ENCODE measurements at places on chromosomes 2 and 18.

DNA sequence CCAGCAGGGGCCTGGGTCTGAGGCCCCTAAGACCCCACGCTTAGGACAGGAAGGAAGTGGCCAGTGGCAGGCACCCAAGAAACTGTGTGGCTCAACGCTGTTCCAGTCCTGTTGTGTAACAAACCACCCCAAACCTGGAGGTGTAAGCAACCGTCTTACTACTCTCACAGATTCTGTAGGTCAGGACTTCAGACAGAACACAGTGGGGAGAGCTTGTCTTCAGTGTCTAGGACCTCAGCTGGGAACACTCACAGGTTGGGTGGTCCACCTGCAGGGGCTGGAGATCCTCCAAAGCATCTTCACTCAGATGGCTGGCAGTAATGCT lies 123.0 kb downstream of the KLHL29 start:
- no peak for DNase-seq

- DNase-seq = no peak
Measured at GRCh38 chr2:236472720-236473495, 96.7 kb upstream of the ACKR3 start.

DNA sequence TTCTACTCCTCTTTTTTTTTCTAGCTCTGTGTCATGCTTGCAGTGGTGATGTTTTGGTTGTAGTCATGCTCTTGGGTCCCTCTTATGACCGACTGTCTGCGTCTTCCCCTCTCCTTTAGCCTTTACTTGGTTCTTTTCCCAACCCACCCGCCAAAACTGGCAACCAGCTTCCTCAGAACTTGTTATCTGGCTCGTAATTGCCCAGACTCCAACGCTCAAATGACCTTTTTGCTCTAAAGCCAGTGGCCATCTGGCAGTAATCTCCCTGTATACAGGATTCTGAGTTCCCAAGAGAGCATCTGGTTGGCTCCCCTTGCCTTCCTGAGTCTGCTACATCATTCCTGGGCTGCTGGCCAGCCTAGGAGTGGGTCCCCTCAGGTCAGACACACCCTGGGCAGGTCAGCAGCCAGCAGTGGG lies 147.2 kb downstream of the MGAT5 start:
- no peak for DNase-seq

DNA sequence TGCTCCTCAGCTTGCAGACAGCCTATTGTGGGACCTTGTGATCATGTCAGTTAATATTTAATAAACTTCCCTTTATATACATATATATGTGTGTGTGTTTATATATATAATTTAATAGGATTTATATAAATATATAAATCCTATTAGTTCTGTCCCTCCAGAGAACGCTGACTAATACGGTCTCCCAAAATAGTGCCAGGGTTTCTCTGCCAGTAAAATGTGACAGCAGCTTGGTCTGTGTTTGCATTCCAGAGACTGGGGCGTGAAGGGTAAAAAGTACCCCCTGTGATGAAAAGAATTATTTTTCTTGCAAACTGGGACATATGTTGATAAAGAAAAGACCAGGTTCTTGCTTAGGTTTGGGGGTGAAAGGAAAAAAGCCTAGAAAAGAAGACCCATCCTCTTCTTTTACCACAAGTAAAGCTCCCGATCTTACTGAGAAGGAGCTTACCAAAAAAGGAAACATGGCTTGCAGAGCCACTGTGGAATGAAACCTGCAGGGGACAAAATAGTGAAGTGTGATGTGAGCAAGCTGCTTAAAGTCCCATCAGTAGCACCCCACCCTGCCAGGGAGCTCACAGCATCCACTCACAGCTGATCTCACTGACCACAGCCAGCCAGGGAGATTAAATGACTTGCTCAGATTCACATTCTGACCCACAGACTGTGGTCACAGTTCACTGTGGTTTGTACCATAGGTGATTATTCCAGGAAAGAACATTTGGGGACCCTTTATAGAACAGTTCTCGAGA lies 110.9 kb upstream of the RMP24 start:
- no peak for DNase-seq

GRCh38 chr18:75612456-75612855 lies 185.0 kb upstream of the SMIM21 start:
- no peak for DNase-seq

DNA sequence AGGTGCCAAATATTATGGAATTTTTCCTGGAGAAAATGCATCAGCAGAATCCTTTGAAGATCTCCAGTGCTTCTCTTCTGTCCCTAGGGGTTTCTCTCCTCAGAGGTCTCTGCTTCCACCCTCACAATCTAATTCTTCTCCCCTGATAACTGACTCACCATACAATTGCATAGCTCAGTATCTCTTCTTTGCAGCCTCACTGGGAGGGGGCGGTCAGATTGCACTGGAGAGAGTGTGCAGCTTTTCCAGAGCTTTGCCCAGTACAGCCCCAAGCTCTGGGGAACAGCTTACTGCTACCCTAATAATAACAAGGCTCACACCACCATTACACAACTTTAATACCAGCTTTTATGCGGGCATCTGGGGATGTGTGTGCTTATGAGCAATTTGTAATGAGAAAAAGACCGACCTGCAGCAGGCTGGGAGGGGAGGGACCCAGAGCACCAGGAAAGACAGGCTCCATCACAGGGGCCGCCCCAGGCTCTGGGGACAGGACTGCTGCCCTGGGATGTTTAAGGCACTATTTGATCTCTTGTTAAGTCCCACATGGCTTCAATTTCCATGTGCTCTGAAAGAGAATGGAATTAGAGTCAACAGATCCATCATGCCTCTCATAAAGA lies 276.6 kb upstream of the SIX2 start:
- no peak for DNase-seq

- DNase-seq = peak; percentile 61
Measured at GRCh38 chr18:69968039-69968438, 20.4 kb upstream of the CD226 start.

- no peak for DNase-seq
Measured at GRCh38 chr2:172478353-172478752, 51.0 kb downstream of the ITGA6 start.

DNA sequence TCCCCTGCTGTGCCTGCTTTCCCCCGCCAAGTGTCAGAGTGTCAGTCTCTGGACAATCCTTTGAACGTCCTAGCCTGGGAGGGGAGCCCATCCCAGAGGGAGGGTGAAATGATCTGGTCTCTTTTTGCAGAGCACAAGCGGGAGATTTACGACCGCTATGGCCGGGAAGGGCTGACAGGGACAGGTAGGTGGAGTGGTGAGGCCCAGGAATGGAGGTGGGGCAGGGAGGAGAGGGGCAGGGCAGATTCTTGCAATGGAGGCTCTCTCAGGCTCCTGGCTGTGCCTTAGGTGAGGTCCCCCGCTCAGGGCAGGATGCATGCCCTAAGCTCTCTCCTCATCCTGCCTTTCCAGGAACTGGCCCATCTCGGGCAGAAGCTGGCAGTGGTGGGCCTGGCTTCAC lies 2.4 kb downstream of the DNAJB2 start:
- no peak for DNase-seq

DNA sequence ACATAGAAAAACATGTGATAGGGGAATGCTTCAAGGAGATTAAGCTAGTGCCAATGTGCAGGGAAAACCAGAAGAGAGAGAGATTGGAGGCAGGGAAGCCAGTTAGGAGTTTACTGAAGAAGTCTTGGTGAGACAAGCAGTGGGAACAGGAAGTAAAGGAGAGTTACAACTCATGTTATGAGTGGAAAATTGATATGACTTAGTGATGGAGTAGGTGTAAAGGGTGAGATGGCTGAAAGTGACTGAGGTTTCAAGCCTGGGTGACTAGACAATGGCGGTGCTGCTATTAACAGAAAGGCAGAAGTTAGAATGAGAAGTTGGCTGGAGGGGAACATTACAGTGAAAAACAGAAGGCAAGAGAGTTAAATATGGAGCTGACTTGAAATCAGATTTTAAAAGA lies 16.5 kb downstream of the DOK1 start:
- no peak for DNase-seq

DNA sequence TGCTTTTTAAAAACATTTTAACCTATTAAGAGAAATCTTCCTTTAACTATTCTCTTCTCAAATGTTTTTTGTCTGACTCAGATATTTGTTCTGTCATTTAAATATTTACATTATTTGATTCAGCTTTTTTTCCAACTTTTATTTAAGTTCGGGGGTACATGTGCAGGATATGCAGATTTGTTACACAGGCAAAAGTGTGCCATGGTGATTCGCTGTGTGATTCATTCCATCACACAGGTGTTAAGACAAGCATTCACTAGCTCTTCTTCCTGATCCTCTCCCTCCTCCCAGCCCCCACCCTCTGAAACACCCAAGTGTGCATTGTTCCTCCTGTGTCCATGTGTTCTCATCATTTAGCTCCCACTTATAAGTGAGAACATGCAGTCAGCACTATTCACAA lies 19.4 kb downstream of the SP100 start:
- no peak for DNase-seq

DNA sequence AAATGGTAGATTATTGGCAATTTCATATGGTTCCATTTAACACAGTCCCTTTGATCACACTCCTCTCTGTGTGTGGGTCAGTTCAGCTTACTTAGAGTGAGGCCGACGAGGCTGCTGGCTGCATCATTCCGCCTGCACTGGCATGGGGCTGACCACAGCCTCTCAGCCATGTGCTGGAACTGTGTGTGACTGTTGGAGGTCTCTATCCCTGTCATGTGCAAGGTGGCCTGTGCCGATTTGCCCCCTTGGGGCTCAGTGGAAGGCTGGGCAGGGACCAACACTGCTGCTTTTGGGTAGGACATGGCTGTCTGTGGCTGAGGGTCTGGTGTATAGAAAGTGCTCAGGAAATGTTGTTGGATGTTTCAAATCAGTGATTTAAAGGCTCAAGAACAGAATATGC lies 454.0 kb upstream of the HS6ST1 start:
- no peak for DNase-seq

DNA sequence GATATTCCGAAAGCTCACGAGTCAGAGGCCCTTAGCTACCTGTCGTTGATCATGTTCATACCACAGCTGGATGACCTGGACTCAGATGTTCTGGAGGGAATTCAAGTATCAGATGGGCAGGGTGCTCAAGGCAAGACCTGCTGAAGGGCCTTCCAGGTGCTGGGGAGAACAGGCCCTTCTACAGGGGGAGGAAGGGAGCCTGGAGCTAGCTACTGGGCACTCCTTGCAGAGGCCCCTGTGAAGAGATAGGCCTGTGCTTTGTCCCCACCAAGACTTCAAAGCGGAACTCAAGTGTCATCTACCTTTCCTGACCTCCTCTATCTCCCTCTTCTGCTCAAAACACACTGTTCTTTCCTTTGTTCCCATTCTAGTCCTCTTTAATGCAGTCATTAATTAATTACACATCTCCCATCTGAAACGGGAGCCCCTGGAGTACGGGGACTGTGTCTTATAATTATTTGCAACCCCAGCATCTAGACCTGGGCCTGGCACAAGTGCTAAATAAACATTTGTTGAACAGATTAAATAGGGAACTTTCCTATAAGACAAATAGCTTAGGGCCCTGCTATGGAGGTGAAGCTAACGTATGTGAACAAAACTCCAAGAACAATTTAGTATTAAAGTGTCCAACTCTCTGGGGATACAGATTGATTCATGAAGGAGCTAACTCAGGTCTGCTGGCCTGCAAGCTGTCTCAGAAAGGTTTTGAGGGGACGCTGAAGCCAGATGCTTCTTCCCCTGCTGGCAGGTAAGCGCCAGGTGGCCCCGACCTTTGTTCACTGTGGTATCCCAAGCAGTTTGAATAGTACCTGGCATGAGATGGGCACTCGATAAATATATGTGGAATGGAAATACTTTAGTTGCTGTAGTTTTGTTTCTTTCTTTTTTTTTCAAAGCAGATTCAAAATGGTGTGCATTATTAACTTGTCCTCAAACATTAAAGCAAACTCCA lies 22.0 kb downstream of the RHOB start:
- no peak for DNase-seq

DNA sequence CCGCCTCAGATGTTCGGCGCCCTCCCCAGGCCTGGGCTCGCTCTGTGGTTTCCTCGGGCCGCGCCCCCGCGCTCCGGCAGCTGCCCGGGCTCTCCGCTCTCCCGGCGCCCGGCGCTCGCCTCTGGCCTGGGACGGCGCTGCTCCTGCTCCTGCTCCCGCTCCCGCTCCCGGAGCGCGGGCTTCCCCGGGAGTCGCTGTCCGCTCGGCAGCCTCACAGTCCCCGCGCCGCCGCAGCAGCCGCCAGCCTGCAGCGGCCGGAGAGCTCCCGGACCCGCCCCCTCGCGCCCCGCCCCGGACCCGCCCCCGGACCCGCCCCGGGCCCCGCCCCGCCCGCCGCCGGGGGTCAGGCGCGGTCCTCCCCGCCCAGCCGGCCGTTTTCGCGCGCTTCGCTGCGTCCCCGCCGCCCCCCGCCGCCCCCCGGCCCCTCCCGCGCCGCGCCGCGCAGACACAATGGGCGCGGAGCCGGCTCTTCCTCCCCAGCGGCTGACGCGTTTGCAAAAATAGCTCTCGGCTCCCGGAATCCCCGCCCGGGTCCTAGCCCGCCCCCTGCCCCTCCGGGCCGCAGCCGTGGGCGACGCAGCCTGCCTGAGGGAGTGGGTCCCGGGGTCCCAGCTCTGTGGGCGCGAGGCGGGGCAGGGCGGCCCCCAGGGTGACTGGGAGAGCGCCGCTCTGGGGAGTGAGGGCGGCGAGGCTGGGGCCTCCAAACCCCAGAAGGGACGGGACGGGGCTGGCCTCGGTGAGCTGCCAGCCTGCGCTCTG lies at the start of gene ARL4C:
Gene ARL4C, minus strand, starts transcription at position 247 of the 759 bp plus-strand sequence. CDS start 495 bp downstream, outside the sequence.
- peak; percentile 88 for DNase-seq

DNA sequence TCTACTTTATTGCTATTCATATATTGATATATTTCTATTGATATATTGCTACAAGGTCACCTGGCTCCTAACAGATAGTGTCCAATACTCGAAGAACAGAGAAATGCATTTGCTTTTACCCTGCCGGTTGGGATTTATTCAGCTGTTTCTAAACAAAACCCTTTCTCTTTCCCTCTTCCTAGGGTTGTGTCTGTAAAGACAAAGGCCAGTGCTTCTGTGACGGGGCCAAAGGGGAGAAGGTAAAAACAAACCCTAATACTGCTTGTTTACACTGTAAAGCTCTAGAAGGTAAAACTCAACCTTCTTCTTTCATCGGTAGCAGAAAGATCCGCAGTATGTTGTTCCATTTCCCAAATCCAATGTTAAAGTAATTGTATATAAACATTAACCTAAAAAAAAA lies 73.4 kb downstream of the COL4A3 start:
- no peak for DNase-seq

DNA sequence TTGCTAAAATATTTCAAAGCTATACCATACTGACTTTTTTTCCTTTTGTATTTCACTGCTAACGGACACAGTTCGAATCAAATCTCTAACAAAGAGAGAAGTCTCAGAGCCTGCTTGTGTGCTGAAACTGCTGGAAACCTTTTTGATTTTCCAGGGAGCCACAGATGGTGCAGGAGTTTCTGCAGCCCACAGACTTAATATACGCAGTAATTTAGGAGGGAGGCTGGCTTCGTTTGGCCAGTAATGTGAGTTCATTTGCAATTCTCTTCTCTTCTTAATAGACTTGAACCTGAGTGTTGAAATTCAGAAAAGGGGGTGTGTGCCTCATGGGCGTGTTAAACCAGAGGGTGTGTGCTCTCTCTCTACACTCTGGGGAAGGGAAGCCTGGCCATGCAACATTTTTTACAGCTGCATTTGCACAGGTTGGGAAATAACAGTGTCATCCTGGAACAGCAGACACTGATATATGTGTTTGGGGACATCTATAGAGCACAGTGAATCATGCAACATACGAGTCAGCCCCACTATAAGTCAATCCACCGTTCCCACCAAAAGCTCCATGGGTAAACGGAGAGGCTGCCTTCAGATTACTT lies 333.0 kb downstream of the CLIP4 start:
- DNase-seq = no peak

All from CD4-positive, alpha-beta T cell (primary cell).